NCI-H1048 (cell line): ENCODE measurements at places on chromosomes 11 and 22.

DNA sequence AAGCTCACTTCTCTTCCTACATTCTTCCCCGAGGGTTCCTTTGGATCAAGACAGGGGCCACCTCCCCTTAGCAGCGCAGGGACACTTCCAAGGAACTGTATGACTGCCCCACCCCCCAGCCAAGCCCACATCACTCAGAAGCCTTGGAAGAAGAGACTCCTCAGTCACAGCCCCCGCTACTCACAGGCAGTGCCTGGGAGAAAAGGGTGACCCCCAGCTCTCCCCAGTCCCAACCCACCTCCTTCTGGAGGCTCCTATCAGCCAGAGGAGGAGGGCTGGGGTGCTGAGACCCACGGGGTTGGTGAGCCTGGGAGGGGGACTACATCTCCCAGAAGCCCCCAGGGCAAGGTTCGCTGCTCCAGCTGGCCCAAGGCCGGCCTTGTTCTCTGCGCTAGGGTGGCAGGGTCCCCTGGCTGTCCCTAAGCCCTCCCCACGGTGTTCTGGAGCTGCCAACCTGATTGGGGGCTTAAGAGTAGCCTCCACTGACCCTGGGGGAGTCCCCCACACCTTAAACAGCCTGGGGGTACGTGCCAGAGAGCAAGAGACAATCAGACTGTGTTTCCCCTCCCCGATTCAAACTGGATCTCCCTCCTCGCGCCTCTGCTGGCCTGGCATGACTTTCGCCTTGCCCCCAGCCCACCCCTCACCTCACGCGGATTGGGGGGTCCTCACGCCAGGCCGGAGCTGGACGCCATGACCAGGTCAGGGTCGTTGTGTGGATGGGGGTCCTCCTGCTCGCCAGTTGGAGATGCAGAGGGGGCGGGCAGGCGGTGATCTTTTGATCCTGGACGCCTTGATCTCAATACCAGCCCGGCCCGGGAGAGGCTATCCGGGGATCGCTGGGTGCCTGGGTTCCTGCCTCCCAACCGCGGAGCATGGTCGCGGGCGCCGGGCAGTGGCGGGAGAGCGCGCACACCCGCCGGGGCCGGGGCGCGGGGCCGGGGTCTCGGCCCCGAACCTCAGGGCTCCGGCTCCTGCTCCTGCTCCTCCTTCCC lies 838 bp downstream of the BCL9L start:
- no peak for DNase-seq

DNA sequence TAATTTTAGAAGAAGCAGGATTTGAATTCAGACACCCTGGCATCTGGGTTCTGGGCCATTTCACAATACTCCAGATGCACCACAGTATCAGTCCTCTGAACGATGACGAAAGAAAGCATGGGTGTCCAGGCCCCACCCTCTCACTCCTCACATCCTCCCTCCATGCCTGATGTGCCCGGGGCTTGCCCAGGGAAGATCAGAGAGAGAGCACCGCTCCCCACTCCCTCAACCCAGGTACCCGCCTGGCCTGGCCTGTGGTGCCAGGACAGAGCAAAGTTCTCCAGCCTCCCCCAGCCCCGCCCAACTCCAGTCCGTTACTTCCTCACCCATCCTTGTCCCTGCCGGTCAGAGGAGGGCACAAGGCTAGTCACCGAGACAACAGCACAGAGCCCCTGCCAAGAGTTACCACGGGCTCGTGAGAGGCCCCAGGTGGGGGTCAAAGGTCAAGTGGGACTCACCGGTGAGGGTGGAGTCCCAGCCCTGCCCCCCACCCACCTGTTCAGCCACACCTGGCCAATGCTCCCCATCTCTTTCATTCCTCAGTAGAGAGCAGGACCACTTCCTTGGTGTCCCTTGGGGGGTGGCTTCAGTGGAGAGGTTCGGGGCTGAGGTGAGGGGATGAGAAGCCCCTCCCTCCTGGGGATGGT lies 8.1 kb downstream of the BCL9L start:
- DNase-seq, result no peak

DNA sequence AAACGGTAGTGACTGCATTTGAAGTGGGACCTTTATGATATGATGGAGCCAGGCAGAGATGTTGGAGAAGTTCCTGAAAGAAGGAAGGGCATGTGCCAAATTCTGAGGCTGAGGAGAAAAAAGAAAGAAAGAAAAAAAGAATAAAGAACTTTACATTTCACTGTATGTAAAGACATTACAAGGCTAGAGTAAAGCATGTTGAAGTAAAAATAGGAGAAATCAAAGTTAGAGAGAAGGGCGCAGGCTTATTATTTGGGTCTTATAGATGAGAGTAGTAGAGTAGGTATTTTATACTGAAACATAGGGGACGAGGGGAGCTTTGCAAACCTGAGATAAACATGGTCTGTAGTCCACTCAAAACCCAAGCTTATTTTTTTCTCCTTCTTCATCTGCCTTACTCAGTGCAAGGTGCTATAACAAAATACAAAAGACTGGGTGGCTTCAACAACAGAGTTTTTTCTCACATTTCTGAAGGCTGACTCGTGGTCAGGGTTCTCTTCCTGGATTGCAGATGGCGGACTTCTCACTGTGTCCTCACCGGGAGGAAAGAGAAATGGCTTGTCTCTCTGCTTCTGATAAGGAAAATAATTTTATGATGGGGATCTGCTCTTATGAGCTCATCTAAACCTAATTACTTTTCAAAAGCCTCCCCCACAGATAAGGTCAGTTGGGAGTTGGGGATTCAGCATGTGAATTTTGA lies 2.7 kb downstream of the HBG1 start:
- DNase-seq, result no peak

DNA sequence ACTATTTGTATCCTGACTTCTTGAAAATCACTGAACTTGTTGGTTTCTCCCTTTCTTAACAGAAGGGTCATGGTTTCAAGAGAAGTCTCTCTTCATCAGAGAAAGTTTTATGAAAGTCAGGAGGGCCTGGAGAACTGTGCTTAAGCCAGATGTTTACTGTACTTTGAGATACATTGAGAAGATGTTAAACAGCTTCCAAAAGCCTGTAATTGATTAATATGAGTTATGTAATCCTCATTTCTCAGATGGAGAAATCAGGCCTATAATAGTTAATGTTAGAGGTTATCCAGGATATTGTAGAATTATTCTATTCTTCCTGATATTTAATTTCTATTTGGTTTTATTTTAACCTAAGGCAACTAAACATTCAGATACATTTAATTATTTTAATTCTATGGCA lies 97.1 kb upstream of the RAG2 start:
- no peak for DNase-seq
